Activated T-cell treated with anti-CD3 and anti-CD28 coated beads for 48 hours (primary cell): ENCODE measurements at places on chromosomes 6 and 20.

GRCh38 chr6:98118397-98119045 lies 715.9 kb upstream of the POU3F2 start:
- DNase-seq = no peak

GRCh38 chr6:134764741-134765140 lies 185.2 kb downstream of the ALDH8A1 start:
- DNase-seq = no peak

GRCh38 chr6:7697820-7698623 lies 27.9 kb upstream of the BMP6 start:
- DNase-seq = no peak

DNA sequence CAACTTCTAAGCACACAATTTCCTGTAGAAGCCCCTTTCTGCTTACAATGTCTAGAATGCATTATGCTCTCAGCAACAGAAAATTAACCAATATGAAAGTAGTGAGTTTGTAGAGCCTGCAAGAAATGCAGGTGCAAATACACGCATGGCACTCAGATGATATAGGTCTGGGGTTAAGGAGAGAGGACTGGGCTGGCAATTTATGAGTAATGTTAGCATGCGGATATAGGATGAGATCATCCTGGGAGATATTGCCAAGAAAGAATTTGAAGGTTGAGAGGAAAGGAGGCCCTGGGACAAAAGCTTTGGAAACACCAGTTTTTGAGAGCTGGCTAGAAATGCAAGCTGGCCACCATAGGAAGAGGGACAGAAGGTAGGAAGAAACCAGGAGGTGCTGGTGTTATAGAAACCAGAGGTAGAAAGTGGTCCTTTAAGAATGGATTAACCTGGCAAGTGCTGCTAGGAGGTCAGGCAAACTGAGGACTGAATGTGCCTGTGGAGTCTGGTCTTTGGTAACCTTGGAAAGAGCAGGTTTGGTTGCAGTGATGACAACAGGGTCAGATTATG lies 183.2 kb upstream of the MYLIP start:
- DNase-seq = no peak

DNA sequence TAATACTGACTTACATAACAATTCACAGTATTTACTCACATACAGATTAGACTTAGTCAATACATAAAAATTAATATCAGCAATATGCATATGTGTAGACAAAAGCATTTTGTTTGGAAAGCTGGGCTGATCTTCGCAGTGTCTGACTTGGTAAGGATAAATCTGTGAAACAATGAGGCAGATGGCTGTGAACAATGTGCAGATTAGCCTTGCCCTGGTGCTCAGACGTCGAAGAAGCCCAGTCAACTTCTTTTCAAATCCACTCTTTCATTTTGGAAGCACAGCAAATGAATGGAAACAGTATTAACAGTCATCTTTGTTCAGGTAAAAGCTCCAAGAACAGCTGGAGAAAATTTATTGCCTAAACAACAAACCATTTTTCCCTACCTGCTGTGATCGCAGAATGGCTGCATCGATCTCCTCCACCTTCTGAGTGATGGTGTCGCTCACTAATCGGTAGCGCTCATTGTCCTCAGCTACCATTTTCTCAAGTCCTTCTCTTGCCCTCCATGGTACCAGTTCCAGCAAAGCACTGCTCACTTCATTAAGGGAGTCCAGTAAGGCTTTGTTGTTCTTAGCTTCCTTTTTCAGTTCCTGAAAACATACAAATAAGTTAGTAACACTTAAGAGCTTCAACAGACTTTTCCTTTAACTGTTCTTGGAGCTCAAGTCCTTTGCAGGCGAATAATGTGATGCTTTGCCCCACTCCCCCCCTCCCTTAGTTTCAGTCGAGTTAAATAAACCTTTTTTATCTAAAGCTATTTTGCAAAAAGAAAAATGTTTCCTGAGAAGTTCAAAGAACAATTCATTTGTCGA lies 116.5 kb downstream of the DST start:
- no peak for DNase-seq

DNA sequence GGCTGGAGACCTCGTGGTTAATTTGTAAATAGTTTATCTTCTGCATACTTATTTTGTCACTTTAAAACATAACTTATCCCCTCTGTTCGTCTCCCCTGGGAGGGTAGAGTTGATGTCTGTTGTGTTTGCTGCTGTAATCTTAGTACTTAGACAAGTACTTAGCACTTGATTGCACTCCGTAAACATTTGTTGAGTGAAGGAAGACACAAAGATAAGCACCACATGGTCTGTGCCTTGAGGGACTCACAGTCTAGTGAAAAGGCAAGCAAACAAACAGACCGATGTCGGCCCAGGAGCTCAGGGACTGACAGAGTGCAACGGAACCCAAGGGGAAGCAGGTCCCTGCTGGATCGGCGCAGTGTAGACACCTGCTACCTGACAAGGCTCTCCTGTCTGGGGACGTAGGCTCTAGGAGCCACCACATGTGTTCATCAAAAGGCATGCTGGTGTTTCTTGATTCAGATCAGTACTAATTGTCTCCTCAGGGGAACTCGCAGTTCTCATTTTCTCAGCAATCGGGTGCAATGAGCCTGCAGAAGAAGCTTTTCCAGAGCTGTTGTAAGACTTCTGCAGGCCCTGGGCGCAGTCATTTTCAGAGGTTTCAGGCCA lies 31.4 kb downstream of the EDN3 start:
- DNase-seq = no peak

- DNase-seq = no peak
Measured at GRCh38 chr6:17392978-17393891, at the start of gene CAP2. Gene CAP2 (plus strand): TSS chr6:17393595. CDS start chr6:17421556, 27,961 bp downstream.

GRCh38 chr20:43586641-43587040 lies 4.1 kb upstream of the IFT52 start:
- no peak for DNase-seq

DNA sequence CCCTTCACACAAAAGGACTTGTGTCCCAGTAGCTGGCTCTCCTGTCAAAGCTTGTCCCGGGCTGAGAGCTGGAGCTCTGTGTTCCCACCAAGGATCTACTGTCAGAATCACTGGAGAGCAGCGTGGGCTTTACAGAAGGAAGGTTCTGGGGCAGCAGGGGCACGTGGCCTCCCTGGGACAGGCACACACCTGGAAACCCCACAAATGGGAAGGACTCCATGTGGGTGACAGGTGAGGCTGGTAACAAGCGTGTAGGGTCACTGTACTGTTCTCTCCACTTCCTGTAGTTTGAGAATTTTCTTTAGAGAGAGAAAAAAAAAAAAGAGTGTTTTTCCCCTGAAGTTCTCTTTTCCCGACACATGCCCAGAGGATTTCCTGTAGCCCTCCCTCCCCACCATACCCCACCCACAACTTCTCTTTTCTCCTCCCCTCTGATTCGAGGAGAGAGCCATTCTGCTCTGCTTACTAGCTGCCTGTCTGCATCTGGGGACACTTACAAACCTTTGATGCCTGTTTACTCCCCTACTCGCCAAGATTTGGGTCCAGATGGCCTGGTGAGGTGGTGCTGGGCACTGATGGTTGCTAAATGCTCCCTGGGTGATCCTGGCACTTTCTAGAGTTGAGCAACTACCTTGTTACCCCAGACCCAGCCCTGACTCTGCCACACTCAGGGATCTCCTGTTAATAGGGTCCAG lies 84.1 kb upstream of the SIRPA start:
- no peak for DNase-seq

GRCh38 chr6:123794799-123795198 lies 8.9 kb upstream of the NKAIN2 start:
- no peak for DNase-seq

- peak; percentile 27 for DNase-seq
Measured at GRCh38 chr6:157597461-157598312, 216.7 kb downstream of the ZDHHC14 start.

GRCh38 chr6:105112577-105112976 lies 67.2 kb downstream of the POPDC3 start:
- no peak for DNase-seq

DNA sequence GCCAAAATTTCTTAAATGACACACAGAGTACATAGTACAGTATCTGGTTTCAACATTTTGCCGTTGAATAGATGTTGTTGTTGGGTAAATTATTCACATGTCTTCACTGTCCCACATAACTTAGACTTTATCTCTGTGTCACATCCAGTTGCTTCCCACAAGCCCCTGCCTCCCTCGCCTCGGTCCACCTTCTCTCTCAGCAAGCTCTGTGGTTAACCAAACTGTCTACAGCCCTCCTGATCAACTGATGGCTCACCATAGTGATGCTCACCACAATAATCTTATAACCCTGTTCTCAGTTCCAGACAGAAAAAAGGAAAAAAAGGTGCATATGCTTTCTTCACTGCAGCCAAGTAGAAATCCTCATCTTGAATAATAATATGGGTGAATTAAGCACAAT lies 23.0 kb downstream of the IL17F start:
- peak; percentile 61 for DNase-seq

DNA sequence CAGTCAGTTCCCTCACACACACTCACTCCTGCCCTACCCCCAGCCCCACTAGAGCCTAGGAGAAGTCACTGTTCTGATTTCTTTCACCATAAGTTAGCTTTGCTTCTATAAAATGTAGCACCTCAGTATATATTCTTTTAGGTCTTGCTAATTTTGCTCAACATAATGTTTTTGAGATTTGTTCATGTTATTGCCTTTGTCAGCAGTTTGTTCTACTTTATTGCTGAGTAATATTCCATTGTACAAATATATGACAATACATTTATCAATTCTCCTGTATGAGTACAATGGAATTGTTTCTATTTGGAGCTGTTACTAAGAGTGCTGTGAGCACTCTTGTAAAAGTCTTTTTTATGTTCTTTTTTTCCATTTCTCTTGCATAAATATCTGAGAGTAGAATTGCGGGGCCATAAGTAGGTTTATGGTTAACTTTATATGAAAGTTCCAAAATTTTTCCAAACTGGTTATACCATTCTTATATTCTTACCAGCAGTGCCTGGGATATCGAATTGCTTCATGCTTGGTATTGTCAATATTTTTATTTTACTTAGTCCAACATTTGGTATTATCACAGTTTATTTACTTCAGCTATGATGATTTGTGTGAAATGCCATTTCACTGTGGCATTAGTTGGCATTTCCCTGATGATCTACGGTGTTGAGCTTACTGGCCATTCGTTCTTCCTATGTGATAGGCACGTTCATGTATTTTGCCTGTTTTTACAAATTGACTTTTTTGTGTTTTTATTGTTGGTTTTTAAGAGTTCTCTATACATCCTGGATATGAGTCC lies 25.3 kb downstream of the EDN1 start:
- DNase-seq = no peak

DNA sequence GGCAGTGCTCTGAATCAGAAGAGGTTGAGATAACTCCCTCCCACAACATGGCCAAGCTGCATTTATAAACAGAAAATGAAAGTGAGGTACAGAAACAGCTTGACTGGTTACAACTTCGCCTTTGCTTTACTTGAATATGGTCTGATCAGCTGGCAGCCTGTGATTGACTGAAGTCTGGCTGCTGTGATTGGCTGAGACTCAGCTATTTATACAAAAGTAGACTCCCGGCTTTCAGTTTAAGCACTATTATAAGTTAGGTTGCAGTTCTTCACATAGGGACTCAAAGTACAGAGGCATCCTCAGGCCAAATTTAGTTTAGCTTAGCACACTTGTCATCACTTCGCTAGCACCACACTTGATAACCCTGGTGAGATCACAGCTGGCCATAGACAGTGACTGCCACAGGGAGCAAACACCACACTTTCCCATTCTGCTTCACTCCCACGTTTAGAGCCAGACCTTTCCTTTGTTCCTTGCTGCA lies 362.6 kb downstream of the EPM2A start:
- DNase-seq = no peak

DNA sequence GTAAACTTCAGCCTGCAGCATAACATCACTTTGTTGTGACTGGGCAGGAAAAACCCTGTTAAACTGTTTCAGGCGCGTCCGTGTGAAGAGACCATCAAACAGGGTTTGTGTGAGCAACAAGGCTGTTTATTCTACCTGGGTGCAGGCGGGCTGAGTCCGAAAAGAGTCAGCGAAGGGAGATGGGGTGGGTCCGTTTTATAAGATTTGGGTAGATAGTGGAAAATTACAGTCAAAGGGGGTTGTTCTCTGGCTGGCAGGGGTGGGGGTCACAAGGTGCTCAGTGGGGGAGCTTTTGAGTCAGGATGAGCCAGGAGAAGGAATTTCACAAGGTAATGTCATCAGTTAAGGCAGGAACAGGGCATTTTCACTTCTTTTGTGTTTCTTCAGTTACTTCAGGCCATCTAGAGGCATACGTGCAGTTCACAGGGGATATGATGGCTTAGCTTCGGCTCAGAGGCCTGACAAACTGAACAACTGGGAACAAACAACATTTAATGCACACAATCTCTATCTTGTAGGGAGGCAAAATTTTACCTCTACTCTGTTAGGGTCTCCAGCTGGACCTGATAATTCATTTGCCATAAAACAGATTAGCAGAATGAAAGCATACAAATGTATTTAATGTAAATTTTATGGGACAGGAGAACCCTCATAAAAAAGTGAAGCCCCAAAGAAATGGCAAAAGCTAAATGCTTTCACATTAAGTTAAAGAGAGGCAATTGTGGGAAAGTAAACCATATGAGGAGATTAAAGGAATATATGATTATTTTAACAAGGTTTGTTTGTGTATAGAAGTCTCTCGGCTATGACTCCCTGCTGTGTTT lies 58.3 kb upstream of the HFE start:
- no peak for DNase-seq

DNA sequence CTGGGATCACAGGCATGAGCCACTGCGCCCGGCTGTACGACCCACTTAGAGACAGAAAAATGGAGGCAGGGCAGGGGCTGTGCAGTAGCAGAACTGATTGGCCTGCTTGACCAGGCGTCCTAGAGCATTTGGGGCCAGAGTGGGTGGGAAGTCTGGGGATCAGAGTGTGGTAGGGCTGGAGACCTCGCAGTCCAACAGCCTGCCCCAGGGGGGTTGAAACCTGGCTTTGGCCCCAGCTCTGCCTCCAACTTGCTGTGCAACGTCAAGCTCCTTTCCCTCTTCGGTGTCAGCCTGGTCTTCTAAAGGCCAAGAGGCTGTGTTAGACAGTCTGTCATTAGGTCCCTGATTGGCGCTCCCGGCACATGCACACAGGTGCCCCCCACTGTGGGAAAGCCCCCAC lies 15.3 kb upstream of the SPDEF start:
- no peak for DNase-seq

DNA sequence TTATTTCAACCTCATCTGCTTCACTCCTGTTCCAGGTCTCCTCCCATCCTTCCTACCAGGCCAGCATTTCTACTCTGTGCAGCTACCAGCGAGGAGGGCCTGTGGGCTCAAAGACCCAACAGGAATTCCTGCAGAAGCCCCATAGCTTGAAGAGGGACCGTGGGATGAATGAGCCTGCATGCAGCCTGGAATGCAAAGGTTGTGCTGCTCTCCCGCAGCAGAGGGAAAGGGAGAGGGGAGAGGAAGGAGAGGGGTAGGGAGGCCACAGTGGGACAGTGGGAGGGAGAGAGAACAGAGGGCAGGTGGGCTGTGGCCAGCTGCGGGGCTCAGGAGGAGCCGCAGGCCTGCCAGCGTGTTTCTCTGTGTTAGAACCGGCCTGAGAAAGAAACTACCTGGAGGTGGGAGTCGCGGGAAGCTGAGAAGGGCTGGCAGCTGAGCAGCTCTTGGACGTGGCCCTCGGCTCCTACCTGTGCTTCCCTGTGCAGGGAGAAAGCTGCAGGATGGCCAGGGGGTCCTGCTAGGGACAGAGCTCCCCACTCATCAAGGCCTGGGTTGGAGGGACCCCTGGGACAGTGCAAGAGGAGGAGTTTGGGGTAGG lies 66.1 kb upstream of the MLN start:
- DNase-seq = no peak

- DNase-seq = no peak
Measured at GRCh38 chr20:51659491-51660050, 108.6 kb downstream of the ATP9A start.
